ENCODE measurements at places on chromosomes 2 and 18. TPM values are rescaled to one million over a fixed set of nuclear protein-coding genes. Genes with fewer than 3 reads are reported as not detected.

GRCh38 chr18:59229701-59230443 is 9.9 kb downstream of the GRP start:
- H3K27me3 ChIP-seq = no peaks in the 10 kb centered on the region
- H3K36me3 ChIP-seq = no peaks in the 10 kb centered on the region
- H3K4me3 ChIP-seq = no peak overlapping the region
- DNase-seq = no peak

DNA sequence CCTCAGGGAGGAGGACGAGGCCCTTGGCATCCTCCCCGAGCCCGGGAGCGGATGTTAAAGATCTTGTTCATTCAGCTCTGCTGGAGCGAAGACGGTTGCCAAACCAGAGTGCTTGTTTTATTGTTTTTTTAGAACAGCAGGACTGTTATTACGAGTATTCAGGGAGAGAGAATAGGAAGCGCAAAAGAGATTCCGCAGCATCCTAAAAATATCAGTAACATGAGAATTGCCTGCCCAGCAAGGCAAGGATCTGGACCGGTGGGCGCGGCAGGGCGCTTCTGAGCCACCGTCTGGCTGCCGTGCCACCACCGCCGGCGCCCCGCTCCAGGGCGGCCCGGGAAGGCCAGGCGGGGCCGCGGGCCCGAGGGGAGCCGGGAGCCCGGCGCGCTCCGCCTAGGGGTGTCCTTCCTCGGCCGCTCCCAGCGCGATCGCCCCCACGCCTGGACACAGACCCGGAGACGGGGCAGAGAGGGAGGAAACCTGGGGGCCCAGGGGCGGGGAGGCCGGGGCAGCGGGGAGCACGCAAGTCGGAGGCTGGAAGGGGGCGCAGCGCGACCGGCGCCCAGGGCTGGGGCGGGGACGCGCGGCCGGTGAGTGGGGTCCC is 843 bp downstream of the CYS1 start:
- H3K4me3 ChIP-seq = peak overlapping the region; percentile 84
- peak; percentile 55 for DNase-seq
- peaks cover 52% of the 10 kb centered on the region for H3K27me3 ChIP-seq
- peaks cover 25% of the 10 kb centered on the region for H3K4me1 ChIP-seq

DNA sequence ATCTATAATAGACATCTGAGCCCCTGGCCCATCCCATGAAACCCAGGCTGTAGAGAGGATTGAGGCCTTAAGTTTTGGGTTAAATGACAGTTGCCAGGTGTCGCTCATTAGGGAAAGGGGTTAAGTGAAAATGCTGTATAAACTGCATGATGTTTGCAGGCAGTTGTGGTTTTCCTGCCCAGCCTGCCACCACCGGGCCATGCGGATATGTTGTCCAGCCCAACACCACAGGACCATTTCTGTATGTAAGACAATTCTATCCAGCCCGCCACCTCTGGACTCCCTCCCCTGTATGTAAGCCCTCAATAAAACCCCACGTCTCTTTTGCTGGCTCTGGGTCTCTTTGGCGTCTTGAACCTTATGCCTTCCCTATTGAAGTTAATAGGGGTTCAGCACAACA is 110.7 kb downstream of the XRCC5 start:
- no peak for DNase-seq
- peaks cover 3% of the 10 kb centered on the region for H3K27me3 ChIP-seq
- no peak overlapping the region for H3K4me3 ChIP-seq
- H3K36me3 ChIP-seq = peaks cover 15% of the 10 kb centered on the region

The SNORC gene
- 0.94 TPM for total RNA-seq

The EMILIN1 gene
- 142 TPM for total RNA-seq

The LBX2 gene
- total RNA-seq = 0.60 TPM

- no peak overlapping the region for H3K4me3 ChIP-seq
- H3K27me3 ChIP-seq = no peaks in the 10 kb centered on the region
- H3K36me3 ChIP-seq = peaks cover 8% of the 10 kb centered on the region
- H3K4me1 ChIP-seq = peaks cover 91% of the 10 kb centered on the region
- no peak for DNase-seq
These were observed 85.9 kb upstream of the KLF7 start for GRCh38 chr2:207251573-207252192.

The ZAP70 gene
- not detected for total RNA-seq

DNA sequence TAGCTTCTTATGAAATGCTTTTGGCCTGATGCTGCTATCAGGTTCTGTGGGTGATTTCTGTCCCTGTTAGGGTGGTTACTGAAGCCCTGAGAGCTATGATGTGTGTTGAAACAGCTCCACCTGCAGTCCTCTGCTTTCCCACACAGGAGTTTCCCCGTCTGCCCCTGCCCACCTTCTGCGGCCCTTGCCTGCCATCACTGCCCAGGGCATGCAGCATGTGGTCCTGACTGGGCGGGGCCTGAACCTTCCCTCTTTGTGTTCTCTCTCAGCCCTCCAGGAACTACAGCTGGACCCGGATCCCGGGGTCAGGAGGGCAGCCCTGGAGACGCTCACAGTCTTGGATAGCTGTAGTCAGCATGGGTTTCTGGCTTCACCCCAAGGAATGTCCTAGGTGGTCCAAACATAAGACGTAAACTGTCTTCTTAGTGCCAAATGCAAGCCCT is 21.4 kb downstream of the HJURP start:
- H3K4me1 ChIP-seq = peaks cover 1% of the 10 kb centered on the region
- no peaks in the 10 kb centered on the region for H3K27me3 ChIP-seq
- no peak overlapping the region for H3K4me3 ChIP-seq
- DNase-seq = peak; percentile 11
- H3K27ac ChIP-seq = no peak overlapping the region

GRCh38 chr2:55408098-55408882 is 11.4 kb downstream of the CCDC88A start:
- peaks cover 19% of the 10 kb centered on the region for H3K36me3 ChIP-seq
- peak overlapping the region; percentile 83 for H3K27ac ChIP-seq
- peak overlapping the region; percentile 78 for H3K4me3 ChIP-seq
- peak; percentile 75 for DNase-seq

DNA sequence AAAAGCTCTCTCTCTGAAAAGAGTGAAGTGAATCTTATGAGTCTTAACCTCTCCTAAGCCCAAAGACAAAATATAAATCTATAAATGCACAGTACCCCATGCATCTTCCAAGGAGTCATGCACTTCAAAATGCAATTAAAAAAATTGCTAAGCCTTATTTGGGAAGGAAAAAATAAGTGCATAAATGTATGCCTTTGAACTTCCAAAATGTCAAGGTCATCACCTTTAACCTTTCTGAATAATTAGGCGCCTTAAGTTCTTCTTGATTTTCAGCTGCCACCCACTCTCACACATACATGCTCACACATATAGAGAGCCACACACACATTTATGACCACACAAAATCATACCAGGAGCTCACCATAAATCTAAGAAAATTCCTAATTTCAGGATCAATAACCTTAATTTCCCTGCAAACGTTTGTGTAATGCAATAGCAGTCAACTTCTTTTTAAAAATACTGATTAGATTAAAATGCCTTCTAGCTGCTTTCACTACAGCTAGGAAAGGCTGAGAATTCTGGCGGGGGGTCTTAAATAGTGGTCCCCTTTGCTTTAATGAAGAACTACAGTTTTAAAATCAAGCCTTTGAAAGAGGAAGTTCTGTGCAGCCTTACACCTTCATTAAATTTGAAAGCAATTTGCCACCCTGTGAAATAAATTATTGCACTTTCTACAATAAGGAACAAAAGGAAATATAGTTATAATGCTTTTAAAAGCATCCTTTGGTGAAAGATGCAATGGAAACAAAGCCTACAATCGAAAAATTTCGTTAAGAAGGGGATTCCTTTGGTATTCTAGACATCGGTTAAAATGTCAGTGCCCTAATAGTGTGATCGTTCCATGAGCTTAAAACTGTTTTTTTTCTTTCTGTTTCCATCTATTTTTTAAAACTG is 3.6 kb downstream of the HOXD11 start:
- H3K27ac ChIP-seq = no peak overlapping the region
- peaks cover 17% of the 10 kb centered on the region for H3K4me1 ChIP-seq
- peaks cover 6% of the 10 kb centered on the region for H3K36me3 ChIP-seq
- DNase-seq = no peak
- H3K27me3 ChIP-seq = peaks cover 6% of the 10 kb centered on the region
- no peak overlapping the region for H3K4me3 ChIP-seq

GRCh38 chr2:161576421-161576820 is 47.8 kb upstream of the SLC4A10 start:
- DNase-seq = no peak
- no peak overlapping the region for H3K4me3 ChIP-seq
- H3K36me3 ChIP-seq = no peaks in the 10 kb centered on the region
- no peaks in the 10 kb centered on the region for H3K27me3 ChIP-seq

DNA sequence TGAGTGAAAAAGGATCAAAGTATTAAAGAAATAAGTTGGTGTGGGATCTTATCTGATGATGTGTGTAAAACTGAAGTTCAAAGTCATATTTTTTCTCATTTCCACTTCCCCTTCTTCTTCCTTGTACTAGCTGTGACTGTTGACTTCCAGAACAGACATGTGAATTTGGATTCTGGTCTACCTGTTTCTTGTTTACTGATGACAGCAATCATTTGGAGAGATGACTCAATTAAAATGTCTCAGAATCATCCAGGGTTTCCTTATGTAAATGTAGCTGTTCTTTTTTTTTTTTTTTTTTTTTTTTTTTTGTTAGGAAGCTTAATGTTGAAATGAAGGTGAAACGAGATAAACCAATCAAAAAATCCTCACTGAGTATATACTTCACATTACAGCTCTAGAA is 819.9 kb upstream of the PIK3C3 start:
- no peak overlapping the region for H3K27ac ChIP-seq
- no peak overlapping the region for H3K4me3 ChIP-seq
- no peaks in the 10 kb centered on the region for H3K27me3 ChIP-seq
- no peaks in the 10 kb centered on the region for H3K36me3 ChIP-seq
- no peak for DNase-seq

The LYG2 gene
- total RNA-seq = not detected

GRCh38 chr2:11079136-11079824 is 76.0 kb upstream of the SLC66A3 start:
- H3K4me3 ChIP-seq = no peak overlapping the region
- peaks cover 4% of the 10 kb centered on the region for H3K27me3 ChIP-seq
- no peaks in the 10 kb centered on the region for H3K4me1 ChIP-seq
- DNase-seq = no peak
- H3K27ac ChIP-seq = no peak overlapping the region

The SMARCAL1 gene
- 28.8 TPM for total RNA-seq

GRCh38 chr18:37471637-37472036 is 94.0 kb downstream of the CELF4 start:
- no peak overlapping the region for H3K4me3 ChIP-seq
- no peaks in the 10 kb centered on the region for H3K36me3 ChIP-seq
- no peak overlapping the region for H3K27ac ChIP-seq
- no peak for DNase-seq
- no peaks in the 10 kb centered on the region for H3K4me1 ChIP-seq
- peaks cover 41% of the 10 kb centered on the region for H3K27me3 ChIP-seq
